ENCODE measurements at places on chromosomes 2 and 18.

GRCh38 chr2:230564805-230565779, 147.6 kb upstream of the CAB39 start:
- no peak for DNase-seq

- no peak for DNase-seq
These were observed 900.8 kb upstream of the CELF4 start for GRCh38 chr18:38466426-38466825.

GRCh38 chr2:80062298-80062697, 242.3 kb downstream of the LRRTM1 start:
- DNase-seq: no peak

DNA sequence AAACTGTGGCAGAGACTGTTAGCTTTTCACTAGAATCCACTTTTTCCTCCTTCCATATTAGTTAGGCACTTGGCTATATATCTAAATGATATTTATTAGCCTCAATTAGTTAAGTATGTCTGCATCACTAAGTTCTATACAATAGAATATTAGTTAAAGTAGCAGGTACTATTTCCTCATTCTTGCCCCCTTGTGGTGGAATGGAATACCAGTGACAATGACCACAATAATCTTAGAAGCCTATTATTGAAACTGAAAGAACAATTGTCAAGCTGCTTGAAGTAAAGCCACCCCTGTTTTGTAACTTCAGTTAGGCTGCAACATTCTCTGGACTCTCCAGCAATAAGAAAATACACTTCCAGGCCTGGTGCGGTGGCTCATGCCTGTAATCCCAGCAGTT, 476.3 kb upstream of the VWC2L start:
- DNase-seq: no peak

GRCh38 chr2:108367561-108368175, 10.1 kb upstream of the SULT1C4 start:
- no peak for DNase-seq

GRCh38 chr2:20052229-20052851, 912 bp upstream of the LAPTM4A start:
- peak; percentile 73 for DNase-seq

GRCh38 chr2:203870941-203871340, 3.4 kb downstream of the CTLA4 start:
- no peak for DNase-seq

- no peak for DNase-seq
These were observed 55.3 kb upstream of the KYNU start for GRCh38 chr2:142822190-142822589.

- DNase-seq: no peak
These were observed 243.8 kb downstream of the CELF4 start for GRCh38 chr18:37321582-37322491.

GRCh38 chr2:122530814-122531213, 775.4 kb downstream of the TSN start:
- DNase-seq: no peak

DNA sequence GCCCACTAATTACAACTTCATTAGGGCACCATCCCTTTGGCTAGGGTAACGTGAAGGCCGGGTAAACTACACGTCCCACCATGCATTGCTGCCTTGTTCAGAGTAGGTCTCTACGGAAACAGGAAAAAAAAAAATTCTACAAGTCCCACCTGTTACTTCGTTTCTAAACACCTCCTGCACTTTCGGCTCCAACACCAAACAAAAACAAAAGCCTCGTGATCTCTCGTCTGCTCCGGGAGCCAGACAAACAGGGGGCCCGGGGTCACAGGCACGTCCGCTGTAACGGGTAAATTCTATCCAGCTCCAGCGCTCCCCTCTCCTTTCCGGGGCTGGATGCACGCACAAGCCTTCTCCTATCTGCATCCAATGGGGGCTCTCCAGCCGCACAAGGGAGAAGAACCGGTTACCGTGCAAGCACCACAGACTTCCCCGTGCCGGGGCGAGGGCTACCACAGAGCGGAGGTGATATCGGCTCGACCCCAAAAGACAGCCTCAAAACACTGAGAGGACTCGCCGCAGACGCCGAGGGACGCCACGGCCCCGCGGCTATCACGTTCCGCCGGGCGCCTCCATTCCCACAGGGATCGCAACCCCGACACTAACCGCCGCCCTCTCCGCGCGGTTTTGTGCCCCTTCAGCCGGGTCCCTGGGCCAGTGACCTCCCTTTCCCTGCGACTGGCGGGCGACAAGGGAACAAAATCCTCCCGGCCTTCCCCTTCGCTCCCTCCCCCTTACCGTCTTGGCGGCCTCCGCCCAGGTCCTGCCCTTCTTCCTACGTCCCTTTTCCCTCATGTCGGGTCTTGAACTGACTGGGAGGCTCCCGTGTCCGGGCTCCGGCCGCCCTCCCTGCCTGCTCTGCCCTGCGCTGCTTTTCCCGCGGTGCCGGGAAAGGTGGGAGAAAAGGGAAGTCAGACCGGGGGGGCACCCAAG, 591 bp downstream of the ASXL2 start:
- DNase-seq: peak; percentile 35

GRCh38 chr18:42340423-42341009, 385.5 kb downstream of the PIK3C3 start:
- no peak for DNase-seq

GRCh38 chr2:134669731-134670669, 48.8 kb downstream of the TMEM163 start:
- no peak for DNase-seq

GRCh38 chr2:8252997-8253694, 428.7 kb upstream of the ID2 start:
- DNase-seq: peak; percentile 85

GRCh38 chr2:115364093-115364492, 921.7 kb downstream of the DPP10 start:
- no peak for DNase-seq

- no peak for DNase-seq
These were observed 9.0 kb upstream of the EFR3B start for GRCh38 chr2:25032901-25033300.

DNA sequence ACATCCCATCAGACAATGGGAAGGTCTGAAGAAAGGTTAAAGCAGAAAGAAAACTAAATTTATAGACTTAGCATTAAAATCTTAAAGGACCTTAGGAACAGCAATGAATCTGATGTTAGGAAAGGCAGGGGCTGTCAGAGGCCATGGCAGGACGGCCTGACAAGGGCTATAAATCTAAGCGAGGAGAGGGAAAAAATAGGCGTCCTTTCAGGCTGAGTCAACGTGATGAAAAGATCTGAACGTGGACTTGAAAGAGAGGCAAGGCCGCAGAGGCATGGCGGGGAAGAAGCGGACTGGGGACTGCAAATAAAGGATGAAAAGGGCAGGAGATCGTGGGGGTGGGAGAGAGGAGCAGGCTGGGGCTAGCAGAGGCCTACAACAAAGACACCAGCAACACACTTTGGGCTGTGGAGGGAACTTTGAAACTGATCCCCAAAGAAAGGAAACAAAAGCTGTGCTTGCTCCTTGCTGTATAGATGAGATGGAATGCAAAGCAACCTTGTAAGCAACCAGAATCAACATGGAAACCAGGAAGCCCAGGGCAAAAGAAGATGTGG, 145.6 kb downstream of the NRP2 start:
- DNase-seq: no peak

GRCh38 chr18:12310762-12311161, 2.7 kb downstream of the TUBB6 start:
- no peak for DNase-seq

- DNase-seq: no peak
These were observed 141.9 kb upstream of the RBMS1 start for GRCh38 chr2:160635488-160635887.

GRCh38 chr2:3585261-3586109, 9.4 kb upstream of the COLEC11 start:
- DNase-seq: no peak

DNA sequence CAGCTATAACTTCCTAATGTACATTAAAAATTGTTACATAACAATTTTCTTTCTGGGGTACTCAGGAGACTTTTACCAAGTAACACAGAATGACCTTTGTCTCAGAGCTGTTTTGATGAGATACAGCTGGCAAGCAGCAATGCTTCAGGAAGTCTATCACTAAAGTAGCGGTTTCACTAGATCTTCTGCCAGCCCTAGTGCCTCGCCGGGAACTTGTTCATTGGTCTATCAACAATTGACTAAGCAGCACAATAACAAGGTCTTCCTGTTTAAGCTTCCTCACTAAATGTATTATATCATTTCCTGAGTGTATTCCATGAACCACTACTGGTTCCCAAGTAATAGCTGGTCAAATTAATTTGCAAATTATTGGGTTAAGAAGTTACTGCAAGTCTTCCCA, 69.2 kb downstream of the TRIP12 start:
- DNase-seq: no peak

DNA sequence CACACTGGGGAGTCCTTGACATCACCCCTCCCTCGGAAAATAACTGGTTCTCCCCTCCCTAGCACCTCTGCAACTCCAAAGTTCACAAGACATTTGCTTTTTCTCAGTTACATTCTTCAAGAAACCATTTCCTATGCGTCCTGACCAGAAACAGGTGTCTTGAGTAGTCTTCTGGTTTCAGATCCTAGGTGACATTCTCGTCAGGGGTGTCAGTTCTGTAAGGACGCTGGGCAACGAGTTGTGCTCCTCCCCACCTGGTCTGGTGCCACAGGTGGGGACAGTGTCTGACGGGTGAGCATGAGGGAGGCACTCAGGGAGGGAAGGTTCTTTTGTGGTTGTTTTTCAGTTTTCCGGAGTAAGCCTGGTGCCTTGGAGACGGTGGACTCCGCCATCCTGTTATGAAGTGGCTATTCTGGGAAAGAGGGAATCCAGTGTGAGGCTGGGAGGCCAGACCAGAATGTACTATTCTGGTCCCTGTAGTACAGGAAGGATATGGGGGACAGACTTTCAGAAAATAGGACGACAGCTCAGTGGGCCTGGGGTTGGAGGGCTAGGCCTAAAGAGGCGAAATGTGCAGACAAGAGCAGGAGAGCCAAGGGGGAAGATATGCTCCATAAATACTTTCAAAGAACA, 50.6 kb downstream of the EPAS1 start:
- DNase-seq: no peak

DNA sequence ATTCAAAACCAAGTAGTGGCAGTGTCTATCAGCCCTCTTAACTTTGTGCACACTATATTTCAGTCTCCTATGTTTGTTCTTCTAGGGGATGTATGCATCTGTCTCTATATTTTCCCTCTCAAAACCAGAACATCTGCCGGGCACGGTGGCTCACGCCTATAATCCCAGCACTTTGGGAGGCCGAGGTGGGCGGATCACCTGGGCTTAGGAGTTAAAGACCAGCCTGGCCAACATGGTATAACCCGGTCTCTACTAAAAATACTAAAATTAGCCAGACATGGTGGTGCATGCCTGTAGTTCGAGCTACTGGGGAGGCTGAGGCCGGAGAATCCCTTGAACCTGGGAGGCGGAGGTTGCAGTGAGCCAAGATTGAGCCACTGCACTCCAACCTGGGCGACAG, 9.9 kb upstream of the GAREM2 start:
- no peak for DNase-seq

DNA sequence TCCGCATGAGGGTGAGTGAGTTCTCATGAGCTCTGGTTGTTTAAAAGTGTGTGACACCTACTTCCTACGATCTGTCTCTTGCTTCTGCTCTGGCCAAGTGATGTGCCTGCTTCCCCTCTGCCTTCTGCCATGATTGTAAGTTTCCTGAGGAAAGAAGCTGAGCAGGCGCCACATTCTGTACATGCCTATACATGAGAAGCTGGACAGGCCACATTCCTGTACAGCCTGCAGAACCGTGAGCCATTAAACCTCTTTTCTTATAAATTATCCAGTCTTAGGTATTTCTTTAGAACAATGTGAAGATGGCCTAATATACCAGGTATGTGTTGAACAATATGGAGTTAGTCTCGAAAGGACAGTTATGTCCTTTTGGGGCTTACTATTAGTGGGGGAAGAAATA, 281.0 kb downstream of the ALK start:
- no peak for DNase-seq

DNA sequence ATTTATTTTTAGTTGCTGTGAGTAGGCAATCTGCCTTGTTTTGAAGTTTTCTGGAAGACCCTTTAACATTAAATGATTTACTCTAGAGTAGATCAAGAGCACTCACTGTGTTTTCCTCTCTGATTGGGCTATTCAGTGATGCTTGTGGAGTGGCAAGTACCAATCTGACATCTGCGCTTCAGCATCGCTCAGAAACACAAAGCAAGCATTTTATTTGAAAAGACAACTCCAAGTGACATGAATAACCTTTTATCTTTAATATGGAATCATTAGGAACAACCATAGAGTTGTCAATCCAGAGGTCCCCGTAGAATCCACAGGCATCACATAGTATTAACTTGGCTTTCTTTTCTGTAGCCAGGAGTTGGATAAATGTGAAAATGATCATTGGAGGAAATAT, 114.7 kb downstream of the CPS1 start:
- DNase-seq: no peak

- DNase-seq: peak; percentile 46
These were observed 166.9 kb downstream of the MSH2 start for GRCh38 chr2:47569658-47570475.

- no peak for DNase-seq
These were observed 59.3 kb downstream of the MYL12B start for GRCh38 chr18:3321133-3321812.

DNA sequence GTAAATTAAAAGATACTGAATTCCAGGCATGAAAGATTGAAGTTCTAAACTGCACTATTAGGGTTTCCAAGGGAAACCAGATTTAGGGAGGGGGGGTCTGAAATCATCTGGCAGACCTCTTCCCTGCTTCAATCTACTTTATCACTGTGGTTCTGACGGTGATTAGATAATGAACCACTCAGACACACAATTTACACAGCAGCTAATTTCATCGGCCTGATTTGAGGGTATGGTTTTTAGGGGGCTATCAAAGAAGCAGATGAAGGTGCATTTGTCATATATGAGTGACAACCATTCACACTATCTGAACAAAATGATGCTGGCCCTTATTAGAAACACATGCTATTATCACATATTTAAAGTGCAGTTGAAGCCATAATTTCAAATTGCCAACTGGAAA, 106.0 kb downstream of the OLA1 start:
- DNase-seq: no peak

DNA sequence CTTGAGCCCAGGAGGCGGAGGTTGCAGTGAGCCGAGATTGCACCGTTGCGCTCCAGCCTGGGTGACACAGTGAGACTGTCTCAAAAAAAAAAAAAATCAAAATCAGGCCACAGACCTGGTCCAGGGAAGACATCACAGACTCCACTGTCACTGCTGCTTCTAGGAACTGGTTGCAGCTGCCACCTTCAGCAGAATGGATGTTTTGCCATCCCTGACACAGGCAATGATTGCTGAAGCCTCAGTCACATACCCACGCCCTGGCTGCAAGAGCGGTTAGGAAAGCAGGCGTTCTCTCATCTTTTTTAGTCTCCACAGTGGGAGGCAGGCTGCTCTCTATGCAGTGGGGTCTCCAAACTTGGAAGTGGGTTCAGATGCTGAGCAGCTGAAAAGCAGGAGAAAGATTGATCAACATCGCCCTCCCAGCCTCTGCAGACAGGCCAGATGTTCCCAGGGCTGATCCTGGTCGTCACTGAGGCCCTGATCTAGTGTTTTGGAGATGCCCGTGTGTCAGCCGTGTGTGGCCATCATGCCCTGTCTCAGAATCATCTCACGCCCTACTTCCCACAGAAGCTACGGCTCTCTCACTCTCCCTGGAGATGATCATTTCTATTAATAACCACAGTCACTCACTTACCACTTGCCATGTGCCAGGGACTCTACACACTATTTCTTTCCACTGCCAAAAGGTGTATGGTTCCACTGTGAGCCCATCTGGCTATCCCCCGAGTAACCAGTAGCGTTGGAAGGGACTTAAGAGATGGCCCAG, 91.8 kb downstream of the PLB1 start:
- no peak for DNase-seq

- DNase-seq: no peak
These were observed 186.6 kb downstream of the MTX2 start for GRCh38 chr2:176455816-176456291.

- no peak for DNase-seq
These were observed 10.1 kb upstream of the SLC11A1 start for GRCh38 chr2:218371983-218372350.
